Uterus (tissue), 4 donors: ENCODE measurements at places on chromosomes 13 and 19.

- no peak for DNase-seq
These were observed 154.0 kb downstream of the NALCN start for GRCh38 chr13:101262306-101262705.

GRCh38 chr19:55113570-55114039, 3.8 kb downstream of the PPP1R12C start:
- DNase-seq, result peak; percentile 99

DNA sequence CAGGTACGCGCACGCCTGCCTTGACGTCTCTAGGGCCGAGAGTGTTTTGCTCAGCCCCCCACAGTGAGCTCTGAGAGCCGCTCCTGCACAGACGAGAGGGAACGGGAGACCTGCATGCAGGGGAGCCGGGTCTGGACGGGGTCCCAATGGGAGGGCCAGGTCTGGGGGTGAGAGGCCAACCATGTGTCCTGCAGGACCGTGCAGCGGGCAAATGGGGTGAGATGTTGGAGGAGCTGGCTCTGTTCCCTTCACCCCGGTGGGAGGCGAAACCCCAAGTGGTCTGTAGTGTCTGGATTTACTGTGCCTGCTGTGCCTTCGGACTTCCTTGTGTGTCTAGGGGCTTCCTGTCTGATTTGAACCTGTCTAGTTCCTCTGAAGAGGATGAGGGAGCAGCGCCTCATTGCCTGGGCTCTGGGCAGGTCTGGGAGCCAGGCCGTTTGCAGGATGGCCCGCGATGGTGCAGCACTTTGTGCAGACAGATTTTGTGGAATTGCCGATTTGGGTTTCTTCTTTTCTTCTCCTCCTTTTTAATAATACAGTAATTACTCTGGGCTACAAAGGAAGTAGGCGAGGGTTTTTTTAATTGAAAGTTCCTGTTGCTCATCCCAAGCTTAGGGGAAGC, 2.1 kb downstream of the CSNK1G2 start:
- no peak for DNase-seq

DNA sequence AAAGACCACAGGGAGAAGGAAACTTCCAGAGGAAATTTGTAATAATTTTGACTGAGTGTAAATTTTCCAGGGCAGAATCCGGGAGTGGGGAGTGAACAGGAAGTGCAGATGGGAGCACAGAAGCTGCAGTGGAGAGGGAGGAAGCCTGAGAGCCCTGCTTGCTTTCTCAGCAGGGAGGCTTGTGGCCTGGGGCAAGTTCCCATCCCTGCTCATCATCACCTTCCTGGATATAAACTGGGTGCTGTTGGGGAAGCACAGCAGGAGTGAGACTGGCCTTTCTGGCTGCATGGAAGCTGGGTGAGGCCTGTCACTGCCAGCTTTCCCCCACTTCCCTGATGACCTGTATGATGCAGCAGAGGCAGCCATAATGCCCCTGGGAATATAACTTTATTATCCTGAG, 532.9 kb downstream of the SLITRK6 start:
- no peak for DNase-seq
